ENCODE measurements at places on chromosomes 4 and X. TPM values are rescaled to one million over a fixed set of nuclear protein-coding genes. Genes with fewer than 3 reads are reported as not detected.

Gene NALF2
- total RNA-seq = 85.4 TPM

Gene GAGE12J
- not detected for total RNA-seq

Gene MAPK10
- total RNA-seq = 7.8 TPM

Gene RAB39B
- 0.82 TPM for total RNA-seq

Gene PABPC1L2B
- not detected for total RNA-seq

Gene PDK3
- total RNA-seq = 27.5 TPM

Gene DCX
- total RNA-seq = not detected

Gene NLRP2B
- not detected for total RNA-seq

DNA sequence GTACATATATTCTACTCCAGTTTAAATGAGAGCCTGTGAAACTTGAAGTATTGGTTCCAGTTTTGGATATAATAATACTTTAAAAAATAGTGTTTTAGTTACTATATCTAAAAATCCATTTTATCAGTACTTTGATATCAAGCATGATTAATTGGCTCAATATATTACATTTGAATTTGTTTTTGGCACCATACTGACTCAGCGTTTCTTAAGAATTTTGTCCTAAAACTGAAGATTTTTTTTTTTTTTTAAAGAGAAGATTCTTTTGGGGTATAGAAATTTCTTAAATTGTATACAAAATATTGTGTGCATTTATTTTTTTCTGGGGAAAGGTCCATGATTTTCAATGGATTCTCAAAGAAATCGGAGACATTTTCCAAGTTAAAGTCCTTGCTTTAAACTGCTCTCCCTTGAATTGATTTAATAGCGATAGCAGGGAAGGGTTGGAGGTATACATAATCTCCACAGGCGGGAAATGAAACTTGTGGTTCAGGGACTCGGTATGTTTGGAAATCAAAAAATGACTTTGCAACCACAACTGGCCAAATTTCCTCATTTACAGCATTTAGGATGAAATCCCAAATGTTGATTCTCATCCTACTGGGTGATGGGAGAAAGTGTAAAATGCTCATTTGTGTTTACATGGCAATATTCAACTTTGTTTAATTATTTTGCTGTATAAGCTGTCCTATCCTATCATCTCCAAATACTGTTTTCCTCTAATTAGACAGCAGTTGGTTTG lies 62.3 kb downstream of the TMA16 start:
- DNase-seq = no peak

- DNase-seq = no peak
Observed at GRCh38 chr4:21692241-21692640, 256.3 kb downstream of the KCNIP4 start.

DNA sequence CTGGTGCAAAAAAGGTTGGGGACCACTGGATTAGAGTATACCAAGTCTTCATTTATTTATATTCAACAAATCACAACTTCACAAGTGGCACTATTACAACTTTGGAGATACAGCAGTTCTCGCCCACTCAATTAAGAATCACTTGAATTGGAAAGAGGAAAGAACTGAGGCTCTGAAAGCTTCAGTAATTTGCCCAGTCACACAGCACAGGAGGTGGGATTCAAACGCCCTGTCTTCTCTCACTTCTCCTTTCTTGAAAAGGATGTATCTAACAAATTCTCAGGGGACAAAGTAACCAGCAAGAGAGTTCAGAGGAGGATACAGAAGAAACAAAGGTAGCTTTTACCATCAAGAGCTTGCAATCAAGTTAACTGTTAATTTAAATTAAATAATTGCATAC lies 12.4 kb downstream of the SMIM14 start:
- DNase-seq = no peak

DNA sequence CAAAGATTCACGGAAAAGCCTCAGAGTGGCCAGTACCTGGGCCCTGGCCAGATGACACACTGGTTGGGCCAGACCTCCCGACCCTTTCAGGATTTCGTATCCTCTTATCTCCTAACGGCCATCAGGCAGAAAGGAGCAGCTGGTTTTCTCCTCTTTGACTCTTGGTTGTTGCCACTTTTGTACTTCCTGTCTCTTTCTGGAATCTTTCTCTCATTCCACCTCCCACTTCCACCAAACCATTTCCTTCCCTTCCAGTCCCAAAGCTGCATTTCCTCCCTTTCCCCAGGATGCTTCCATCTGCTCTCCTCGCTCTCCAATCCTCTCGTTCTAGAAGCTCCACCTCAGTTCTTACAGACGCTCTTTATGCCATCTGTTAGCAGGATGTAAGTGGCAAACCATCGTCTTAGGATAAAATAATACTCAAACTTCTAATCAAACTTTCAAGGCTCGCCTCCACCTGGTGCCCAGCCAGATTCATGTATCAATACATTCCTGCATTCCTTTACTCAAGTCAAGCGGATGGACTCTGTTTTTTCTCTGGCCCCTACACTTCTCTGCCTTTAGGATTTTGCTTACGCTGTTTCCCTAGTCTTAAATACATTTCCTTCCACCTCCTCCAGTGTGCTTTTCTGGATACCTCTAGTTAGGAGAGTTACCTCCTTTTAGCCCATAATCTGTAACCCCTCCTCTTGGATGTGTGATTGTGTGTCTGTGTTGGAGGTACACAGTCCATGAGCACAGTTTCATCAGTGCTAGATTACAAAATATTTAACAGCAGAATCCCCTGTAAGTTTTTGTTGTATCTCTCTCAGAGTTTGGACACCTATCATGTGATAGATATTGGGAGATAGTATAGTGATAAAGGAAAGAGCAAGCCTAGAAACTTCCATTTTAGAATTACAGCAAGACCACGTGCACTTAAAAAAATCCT lies 70.4 kb downstream of the LDB2 start:
- peak; percentile 54 for DNase-seq

DNA sequence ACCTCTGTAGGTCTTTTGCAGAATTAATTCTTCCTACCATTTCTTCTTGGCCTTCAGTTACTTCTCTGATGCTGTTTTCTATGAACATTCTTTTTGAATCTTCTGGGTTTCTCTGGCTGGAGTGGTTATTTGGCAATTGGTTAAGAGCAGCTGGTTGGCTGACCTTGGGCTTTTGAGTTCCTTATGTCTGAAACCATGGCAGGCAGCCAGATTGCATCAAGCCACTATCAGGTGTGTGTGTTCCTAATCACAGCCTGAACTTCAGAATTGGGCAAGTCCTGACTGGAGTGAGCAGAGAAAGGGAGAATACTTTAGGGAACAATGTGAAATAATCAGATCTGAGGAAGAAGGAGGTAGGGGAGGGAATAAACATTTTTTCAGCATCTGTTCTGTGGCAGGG lies 90.2 kb downstream of the ARHGAP10 start:
- peak; percentile 94 for DNase-seq

GRCh38 chrX:72666451-72666850 lies 47.7 kb downstream of the PHKA1 start:
- DNase-seq = no peak

- no peak for DNase-seq
Observed at GRCh38 chr4:113272523-113272922, 223.1 kb downstream of the ANK2 start.

GRCh38 chrX:136202889-136203288 lies 48.3 kb downstream of the MAP7D3 start:
- no peak for DNase-seq

DNA sequence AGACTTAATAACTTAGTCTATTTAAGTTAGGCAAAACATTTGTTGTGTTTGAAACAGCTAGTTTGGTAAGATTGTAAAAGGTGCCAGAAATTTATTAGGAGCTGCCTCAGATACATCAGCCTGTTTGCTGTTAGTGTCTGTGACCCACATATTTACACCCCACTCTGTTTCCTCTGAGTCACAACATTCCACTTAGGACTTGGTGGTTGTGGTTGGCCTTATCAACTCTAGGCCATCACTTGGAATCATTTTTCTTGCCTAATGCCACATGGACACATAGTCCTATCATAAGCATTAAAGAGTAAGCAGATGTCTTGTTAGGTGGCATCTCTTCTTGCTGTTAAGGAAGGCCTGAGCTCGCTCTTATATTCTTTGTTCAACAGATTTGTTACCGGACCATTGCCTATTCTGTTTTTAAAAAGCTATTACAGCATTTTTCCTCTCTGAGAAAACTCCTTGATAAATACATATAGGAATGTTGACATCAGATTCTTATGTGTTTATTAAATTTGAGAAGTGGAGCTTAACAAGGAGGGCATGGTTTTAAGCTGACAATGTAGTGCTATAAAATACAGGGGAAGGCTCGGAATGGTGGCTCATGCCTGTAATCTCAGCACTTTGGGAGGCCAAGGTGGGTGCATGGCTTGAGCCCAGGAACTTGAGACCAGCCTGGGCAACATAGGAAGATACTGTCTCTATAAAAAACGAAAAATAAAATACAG lies 51.2 kb upstream of the PGRMC2 start:
- no peak for DNase-seq

GRCh38 chr4:85769009-85769408 lies 294.1 kb downstream of the ARHGAP24 start:
- DNase-seq = no peak

DNA sequence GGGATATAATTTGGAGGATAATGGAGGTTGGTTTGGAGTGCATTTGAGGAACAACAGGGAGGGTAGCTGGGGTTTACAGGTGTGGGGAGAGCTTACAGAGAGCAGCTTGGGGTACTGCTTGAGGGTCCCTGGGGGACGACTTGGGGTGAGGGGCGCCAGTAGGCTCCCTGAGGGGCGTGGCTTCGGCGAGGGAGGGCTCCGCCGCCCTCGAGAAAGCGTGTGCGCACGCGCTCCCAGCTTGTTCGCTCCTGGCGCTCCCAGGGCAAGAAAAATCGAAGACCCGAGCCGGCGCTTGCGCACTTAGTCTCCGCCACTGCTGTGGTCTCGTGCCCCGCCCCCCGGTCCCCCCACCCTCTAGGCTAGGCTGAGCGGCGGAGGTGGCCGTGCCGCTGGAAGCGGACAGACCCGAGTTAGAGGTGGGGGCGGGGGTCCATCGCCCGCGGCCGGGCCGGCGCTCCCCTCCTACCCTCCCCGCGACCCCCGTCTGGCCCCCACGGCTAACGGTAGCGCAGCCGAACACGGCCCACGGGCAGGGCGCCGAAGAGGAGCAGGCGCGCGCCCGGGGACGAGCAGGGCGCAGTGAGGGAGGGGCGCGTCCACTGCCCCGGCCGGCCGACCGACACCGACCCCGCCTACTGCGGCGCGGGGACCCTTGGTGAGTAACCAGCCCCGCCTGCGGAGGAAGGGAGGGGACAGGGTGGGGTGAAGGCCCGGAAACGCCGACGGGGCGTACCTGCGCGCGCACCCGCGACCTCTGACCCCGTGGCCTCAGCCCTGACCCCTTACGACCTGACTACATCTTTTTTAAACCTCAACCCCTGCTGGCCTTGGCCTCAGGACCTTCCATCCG lies 5.4 kb upstream of the CCDC120 start:
- peak; percentile 88 for DNase-seq

GRCh38 chrX:40504801-40505605 lies 75.8 kb upstream of the ATP6AP2 start:
- no peak for DNase-seq

GRCh38 chrX:118550792-118551191 lies 55.2 kb downstream of the DOCK11 start:
- no peak for DNase-seq

- no peak for DNase-seq
Observed at GRCh38 chrX:21770631-21771321, 12.9 kb upstream of the SMPX start.

GRCh38 chr4:154559494-154560418 lies 3.1 kb upstream of the FGB start:
- DNase-seq = no peak

GRCh38 chr4:185541251-185541727 lies 6.0 kb upstream of the PDLIM3 start:
- DNase-seq = peak; percentile 81

DNA sequence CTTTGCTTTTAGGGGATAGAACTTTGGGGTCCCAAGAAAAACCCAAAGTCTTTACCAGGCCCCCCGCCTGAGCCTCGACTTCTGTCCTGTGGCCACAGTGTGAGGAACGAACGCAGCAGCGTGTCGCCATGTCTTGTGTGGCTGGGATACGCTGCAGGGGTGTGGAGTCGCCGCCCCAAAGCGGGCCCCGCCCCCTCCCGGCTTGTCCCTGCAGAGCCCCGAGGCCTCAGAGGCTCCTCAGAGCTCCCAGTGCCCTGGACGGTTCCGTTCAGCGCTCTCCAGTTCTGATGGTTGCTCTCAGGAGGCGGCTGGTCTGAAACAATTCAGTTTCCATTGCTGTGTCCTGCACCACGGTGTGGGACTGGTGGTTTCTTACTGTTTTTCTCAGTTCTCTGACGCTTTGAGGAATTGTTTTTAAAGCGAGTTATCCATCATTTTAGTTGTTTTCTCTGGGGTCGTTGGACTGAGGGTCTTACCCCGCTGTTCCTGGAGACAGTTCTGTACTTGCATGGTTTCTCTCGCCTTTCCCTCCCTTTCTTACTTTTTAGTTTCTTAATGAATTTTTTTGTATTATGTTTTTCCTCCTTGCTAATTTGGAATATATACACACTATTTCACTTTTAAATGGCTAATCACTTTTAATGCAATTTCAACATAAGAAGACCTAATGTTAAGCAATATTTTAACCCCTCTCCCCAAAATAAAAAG lies 1.6 kb upstream of the IDUA start:
- peak; percentile 75 for DNase-seq

GRCh38 chr4:56314207-56314915 lies 72.9 kb downstream of the AASDH start:
- no peak for DNase-seq

- DNase-seq = no peak
Observed at GRCh38 chrX:3962511-3963311, 249.3 kb upstream of the PRKX start.

DNA sequence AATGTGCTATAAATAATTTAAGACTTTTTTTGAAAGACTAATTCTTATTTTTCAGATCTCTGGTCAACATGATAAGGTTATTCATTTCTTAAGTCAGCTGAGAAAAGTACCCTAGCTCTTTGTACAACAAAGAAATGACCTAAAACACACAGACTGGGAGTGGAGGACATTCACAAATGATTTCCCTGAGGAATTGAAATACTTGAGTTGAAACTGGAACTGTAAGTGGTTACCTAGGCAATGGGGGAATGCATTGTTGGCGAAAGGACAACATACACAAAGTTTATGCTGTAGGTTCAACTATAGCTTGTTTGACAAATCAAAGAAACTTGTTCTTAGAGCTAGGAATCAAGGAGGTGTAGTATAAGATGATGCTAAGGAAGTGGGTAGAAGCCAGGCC lies 915.5 kb downstream of the FAT4 start:
- no peak for DNase-seq

DNA sequence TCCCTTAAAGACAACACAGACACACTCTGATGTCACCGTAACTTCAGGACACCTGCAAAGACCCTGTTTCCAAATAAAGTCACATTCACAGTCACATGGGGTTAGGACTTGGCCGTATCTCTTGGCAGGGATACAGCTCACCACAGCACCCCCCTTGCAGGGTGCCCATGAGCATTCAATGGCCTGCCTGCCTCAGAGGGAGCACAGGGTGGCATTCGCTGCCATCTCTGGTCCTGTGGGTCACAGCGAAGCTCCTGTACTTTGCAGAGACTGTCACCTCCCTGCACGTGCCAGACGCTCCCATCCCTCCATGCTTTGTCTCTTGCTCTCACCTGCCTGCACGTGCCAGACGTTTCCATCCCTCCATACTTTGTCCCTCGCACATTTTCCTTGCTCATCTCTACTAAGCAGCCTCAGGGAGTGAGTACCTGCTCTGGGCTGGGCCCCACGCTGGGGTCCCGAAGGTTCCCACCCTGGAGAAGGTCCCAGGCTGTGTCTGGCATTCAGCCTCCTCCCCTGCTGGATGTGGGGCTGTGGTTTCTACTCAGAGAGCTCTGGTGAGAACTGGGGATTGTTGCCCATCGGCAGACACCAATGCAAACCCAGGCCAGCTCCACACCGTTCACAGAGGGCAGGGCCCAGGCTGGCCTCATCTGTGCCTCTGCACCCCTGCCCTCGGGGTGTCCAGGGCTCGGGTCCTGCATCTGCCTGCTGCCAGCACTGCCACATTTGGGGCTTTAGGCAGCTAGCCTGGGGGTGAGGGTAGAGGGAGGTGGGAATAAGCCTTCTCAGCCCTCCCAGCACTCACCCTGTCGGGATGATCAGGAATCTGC lies 15.8 kb downstream of the HTRA3 start:
- peak; percentile 50 for DNase-seq
